ENCODE measurements at places on chromosomes 7 and 10. TPM values are rescaled to one million over a fixed set of nuclear protein-coding genes. Genes with fewer than 3 reads are reported as not detected.

The CABCOCO1 gene
- total RNA-seq = 1.0 TPM

The TSPAN15 gene
- total RNA-seq = 78.8 TPM

The PLXDC2 gene
- total RNA-seq = 19.6 TPM

The GIMAP4 gene
- 6.9 TPM for total RNA-seq

The CYP2C19 gene
- total RNA-seq = not detected

The LRGUK gene
- total RNA-seq = 1.3 TPM

The ASZ1 gene
- 6.1 TPM for total RNA-seq

The AOAH gene
- total RNA-seq = 4.1 TPM

The VWA2 gene
- total RNA-seq = 14.6 TPM

The KCNMA1 gene
- 37.9 TPM for total RNA-seq

The TMEM229A gene
- 51.7 TPM for total RNA-seq

The DKK1 gene
- total RNA-seq = 10.2 TPM

The MMS19 gene
- 41.5 TPM for total RNA-seq

The UTF1 gene
- not detected for total RNA-seq

The NYAP1 gene
- total RNA-seq = 0.73 TPM

The CTAGE4 gene
- 2.0 TPM for total RNA-seq

The GPR85 gene
- total RNA-seq = 0.50 TPM

The C10orf62 gene
- total RNA-seq = 14.0 TPM
